ENCODE measurements at places on chromosomes 11 and 22.

DNA sequence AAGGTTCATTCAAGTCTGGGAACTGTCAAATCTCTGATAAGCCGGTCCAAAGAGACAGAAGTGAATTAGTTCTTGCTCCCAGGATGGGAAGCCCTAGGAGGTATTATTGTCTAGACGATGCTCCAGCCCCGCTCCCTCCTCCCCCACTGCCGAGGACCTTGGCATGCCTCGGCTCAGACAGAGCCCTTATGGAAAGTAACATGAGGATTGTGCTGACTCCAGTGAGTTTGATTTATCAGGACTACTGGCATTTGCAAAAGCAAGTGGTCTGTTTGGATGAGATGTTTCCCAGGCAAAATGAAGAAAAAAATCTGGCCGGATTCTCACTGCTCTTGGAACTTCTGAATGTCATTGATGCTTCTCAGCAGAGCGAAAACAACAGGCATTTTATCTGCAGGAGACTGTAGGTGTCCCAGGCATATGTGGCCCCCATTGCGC, 341.0 kb downstream of the ETS1 start:
- DNase-seq = no peak

DNA sequence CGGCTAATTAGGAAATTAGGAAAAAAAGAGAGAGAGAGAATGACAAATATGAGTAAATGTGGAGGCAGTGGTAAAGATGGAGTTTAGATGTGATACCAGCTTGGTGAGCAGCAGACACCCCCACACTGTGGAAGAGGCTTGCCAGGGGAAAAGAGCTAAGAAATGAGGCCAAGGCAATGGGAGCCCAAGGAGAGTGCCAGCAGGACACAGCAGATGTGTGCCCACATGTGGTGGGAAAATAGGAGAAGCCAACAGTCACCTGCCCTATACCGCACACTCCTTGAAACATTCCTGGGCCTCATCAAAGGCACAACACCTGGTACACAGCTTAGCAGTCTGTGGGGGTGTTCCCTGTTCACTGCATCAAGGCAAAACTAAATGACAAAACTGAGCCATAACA, 104.9 kb downstream of the FAM76B start:
- no peak for DNase-seq

DNA sequence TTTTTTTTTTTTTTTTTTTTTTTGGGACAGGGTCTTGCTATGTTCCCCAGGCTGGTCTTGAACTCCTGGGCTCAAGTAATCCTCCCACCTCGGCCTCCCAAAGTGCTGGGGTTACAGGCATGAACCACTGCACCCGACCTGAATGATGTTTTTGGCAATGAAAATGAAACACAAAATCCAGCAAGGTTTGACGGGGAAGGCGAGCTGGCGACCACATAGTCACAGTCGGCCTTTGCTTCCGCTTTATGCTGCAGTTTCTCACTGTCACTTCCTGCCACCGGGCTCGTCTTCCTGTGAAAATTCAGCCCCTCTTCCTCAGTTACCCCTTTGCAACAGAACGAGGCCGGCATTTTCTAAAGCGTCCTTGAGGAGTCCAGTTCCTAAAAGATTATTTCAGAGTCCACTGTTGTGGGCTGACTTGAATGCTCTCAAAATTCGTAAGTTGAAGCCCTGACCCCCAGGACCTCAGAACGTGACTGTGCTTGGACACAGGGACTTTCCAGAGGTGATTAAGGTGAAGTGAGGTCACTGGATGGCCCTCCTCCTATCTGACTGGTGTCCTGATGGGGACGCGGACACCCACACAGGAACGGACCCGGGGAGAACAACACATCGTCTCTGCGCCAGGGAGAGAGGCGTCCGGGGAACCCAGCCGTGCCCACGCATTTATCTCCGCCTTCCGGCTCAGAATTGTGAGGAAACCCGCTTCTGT, 2.9 kb upstream of the BID start:
- no peak for DNase-seq

- no peak for DNase-seq
Measured at GRCh38 chr11:18046116-18046777, at the start of gene TPH1. TPH1 (minus strand) TSS chr11:18046269; CDS start chr11:18040762, 5,507 bp downstream.

DNA sequence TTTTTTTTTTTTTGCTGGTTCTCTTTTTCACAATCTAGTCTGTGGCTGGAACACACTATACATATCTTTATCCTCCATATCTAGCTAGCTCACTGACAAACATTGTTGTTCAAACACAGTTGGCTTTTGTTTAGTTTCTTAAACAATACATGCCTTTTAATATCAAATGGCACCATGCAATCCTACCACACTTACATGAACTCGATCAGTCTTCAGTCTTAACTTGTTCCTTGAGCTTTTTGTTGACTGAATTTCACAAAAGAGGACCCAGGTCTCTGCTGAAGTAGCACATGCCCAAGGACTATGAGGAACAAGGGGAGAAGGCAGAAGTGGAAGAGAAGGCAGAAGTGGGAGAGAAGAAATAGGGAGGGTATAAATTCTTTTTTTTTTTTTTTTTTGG, 25.5 kb downstream of the TMEM123 start:
- DNase-seq = no peak

- DNase-seq = no peak
Measured at GRCh38 chr11:60594998-60595642, 79.9 kb downstream of the MS4A13 start.

DNA sequence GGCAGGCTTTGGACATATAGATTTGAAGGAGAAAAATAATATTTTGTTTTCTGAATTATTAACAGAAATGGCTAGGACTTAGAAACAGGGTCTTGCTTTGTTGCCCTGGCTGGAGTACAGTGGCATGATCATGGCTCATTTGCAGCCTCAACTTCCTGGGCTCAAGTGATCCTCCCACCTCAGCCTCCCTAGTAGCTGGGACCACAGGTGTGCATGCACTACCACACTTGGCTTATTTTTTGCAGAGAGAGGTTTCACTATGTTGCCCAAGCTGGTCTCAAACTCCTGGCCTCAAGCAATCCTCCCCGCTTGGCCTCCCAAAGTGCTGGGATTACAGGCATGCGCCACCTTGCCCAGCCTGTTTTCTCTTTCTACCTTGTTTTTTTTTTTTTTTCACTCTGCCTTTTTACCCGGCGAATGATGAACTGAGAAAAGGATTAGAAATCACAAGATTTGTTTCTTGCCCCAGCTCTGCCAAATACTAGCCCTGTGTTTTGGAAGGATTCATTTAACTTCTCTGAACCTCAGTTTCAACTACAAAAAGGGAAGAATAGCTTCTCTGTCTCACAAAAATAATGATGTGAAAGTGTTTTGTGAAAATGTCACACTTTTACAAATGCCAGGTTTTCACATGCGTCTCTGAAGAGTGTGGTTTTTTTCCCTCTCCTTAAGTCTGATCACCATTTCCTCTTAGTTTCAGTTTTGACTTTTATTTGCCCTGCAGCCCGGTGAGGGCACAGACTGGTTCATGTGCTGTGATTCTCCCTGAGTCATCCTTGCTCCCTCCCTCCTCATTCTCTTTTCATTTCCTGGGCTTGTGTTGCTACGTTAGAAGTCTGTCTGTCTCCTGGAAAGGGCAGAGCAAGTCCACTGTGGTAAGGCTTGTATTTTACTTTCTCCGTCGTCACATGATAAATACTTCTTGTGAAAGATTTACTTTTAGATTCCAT, 67.7 kb downstream of the BCL2L13 start:
- no peak for DNase-seq

- DNase-seq = no peak
Measured at GRCh38 chr11:116866804-116867455, 29.5 kb upstream of the APOA1 start.

- no peak for DNase-seq
Measured at GRCh38 chr22:34847072-34847471, 218.9 kb upstream of the ISX start.

- DNase-seq = no peak
Measured at GRCh38 chr22:32904044-32904443, 102.5 kb downstream of the TIMP3 start.

DNA sequence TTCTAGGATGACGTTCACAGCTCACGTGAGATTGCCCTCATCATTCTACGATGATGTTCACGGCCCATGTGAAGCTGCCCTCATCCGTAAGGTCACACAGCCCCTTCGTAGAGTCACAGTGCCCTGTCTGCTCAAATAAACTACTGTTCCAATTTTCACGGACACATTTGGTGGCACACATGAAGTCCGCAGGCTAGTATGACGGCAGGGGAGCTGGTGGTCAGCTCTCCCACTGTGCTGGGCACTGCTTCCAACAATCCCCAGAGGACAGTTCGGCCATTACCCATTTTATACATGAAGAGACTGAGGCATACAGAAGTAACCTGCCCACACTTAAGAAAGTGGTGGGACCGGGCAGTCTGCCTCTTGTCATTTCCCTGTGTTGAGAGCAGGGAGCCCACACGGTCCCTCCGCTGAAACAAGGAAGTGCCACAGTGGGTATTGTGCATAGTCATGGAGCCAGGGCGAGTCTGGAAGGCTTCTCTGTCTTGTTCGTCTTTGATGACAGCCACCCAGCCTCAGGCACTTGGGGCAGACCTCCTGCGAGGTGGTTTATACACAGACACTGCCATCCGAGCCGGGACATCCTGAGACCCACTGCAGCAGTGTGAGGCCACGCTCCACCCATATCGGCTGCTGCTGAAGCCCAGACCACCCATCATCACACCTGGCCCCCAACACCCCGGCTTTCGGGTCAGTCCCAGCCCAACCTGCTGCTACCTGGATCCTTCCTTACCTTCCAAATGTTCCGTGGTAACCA, 114.3 kb downstream of the PHF21B start:
- no peak for DNase-seq

DNA sequence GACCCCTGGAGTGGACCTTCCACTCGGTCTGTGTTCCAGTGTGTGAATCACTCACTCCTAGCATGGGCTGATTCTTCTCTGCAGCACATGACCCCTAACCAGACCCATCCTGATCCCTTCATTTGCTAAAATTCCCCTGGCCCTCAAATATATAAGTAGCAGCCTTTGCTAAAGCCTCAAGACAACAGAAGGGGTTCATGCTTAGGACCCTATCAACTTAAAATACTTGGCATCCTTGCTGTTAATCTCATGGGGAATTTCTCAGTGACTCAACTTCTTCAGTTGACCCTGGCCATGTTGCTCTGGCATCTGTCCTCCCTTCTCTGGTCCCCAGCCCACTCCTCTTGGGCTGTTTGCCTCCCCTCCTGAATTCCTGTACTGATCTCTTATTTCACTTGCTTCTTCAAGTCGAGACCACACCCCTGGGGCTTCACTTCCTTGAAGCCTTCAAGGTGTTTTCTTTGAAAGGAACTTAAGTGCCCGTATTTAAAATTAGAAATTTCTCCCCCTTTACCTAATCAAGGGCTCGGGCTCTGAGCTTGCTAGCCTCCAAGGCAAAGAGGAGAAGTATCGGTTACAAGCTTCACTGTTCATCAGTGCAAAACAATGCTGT, 23.6 kb downstream of the NNMT start:
- no peak for DNase-seq

- no peak for DNase-seq
Measured at GRCh38 chr11:64185175-64185692, 737 bp upstream of the STIP1 start.

GRCh38 chr22:40153192-40153591, 24.5 kb upstream of the TNRC6B start:
- no peak for DNase-seq

GRCh38 chr11:11407065-11407762, 54.2 kb upstream of the CSNK2A3 start:
- peak; percentile 42 for DNase-seq

GRCh38 chr11:106415510-106415909, 338.0 kb downstream of the AASDHPPT start:
- DNase-seq = no peak

- peak; percentile 44 for DNase-seq
Measured at GRCh38 chr11:27973851-27974536, 134.0 kb downstream of the KIF18A start.

DNA sequence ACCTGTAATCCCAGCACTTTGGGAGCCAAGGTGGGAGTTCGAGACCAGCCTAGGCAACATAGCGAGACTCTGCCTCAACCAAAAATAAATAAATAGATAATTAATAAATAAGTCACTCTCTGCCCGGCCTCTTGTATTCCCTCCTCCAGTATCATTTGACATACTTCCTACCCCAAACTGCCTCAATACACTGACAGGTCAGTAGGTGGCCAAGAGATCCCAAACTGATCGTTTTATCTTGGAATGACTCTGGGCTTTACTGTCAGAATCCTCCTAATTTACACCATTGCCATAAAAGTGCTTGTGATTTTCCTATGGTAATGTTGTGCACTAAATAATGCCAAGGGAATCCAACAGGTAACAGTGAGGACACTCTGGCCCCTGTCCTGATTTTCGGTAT, 94.2 kb downstream of the PDHX start:
- DNase-seq = no peak

DNA sequence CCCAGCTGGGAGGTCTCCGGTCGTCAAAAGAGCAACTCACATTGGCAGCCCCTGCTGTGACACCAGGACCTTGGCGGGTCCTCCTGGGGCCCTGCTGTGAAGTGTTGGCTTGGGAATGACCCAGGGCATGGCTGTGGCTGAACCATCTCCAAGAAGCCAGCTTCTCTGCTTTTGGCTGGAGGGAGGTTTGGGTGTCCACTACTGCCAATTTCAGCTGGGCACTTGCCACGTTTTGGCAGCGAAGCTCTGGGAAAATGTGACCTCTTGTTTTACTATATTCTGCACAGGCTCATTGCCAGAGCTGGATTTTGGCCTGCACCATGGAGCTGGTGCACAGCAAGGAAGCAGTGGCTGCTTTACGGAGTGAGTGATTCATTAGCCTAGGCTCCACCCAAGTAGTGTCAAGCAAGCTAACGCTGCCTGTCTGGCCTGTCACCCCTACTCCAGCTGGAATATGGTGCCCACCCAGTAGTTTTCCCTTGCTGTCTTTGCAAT, 24.3 kb upstream of the SMCO4 start:
- DNase-seq = peak; percentile 84

GRCh38 chr22:45529971-45530575, 27.4 kb downstream of the FBLN1 start:
- DNase-seq = no peak

- no peak for DNase-seq
Measured at GRCh38 chr11:2674658-2675131, 25.1 kb downstream of the KCNQ1OT1 start.

DNA sequence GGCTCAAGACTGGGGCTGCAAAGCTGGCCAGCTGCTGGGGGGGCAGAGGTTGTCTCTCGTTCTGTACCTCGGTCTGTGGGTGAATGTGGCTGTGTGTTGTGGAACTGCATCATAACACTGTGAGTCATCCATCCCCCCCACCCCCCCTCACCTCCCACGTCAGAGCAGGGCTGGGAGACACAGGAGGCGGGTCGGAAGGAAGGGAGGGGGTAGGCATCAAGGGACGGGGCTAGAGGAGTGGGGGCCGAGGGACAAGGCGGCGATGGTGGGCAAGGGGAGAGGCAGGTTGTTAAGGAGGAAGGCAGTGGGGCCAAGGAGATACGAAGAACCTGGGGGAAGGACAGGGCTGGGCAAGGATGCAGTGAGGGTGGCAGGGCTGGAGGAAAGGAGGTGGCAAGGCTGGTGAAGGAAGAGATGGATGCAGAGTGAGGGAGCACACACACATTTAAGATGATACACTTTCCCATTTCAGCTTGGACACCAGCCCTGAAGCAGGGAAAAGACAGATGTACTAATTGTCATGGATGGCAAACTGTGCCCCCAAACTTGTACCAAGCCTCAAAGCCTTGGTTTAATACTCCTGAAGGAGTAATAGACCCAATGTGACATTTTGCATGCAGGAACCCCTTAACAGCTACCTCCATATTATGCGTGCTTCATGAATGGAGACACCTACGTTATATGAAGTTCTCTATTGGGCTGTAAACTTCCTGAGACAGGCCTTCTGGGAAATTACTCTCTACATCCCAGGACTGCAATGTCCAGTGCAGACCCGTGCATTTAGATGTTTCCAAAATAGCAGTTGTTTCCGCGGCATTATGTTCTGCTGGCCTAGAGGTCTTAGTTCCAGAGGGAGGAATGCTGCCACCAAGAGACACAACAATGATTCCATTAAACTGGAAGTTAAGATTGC, at the start of gene YPEL4:
TSS of gene YPEL4 (minus strand) at position 87 of the 913 bp plus-strand sequence. CDS start 2,805 bp downstream, outside the sequence.
- DNase-seq = no peak

Measured in NCI-H446 treated with DMSO at 0.1 percent for 48 hours (cell line).